ENCODE measurements at places on chromosomes 2 and 18.

GRCh38 chr2:77602771-77603170, 80.6 kb upstream of the LRRTM4 start:
- DNase-seq = no peak

GRCh38 chr2:220153118-220153517, 525.7 kb downstream of the SLC4A3 start:
- no peak for DNase-seq

DNA sequence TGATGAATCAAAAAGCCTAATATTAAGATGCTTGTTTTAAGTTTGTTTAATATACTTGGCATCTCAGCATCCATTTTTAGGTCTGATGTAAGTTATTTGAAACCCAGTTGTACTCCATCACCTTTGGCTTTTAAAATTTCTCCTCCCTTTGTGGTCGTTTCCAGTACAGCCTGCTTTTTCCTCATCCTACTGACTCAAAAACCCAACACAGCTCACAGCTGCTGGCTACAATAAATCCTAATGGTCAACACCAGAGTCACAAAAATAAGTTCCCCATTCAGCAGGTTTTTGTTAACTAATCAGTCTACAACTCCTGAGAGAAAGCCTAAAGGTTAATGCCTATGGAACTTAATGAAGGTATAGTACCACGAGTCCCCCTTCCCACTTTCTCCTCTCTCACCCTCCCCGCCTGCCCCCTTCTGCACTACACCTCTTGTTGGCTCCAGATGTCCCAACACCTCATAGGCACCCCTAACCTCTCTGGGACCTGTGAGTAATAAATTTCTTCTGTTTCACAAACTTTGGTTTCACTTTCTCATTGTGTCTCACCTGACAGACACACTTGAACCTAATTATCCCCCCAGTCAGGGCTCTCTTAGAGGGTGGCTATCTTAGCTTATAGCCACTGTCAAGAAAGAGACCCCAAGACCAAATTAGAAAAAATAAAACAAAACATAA, 148.6 kb downstream of the GALNT1 start:
- no peak for DNase-seq

DNA sequence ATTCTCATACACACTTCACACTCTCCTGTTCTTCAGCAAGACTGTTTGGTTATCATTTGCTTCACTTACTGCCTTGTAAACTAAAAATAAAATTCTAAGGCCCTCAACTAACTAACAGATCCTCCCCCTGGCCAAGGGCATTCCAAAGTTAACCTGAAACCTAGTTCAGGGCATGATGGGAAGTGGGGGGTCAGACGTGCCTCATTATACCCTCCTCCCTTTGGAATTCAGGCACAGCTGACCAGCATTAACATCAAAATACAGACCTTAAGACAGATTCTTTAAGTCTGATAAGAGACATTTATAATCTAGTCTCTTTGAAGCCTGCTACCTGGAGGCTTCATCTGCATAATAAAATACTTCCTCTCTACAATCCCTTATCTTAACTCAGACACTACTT, 221.0 kb downstream of the NOL4 start:
- no peak for DNase-seq

- no peak for DNase-seq
These were observed 464.1 kb downstream of the TGIF1 start for GRCh38 chr18:3914109-3914508.

DNA sequence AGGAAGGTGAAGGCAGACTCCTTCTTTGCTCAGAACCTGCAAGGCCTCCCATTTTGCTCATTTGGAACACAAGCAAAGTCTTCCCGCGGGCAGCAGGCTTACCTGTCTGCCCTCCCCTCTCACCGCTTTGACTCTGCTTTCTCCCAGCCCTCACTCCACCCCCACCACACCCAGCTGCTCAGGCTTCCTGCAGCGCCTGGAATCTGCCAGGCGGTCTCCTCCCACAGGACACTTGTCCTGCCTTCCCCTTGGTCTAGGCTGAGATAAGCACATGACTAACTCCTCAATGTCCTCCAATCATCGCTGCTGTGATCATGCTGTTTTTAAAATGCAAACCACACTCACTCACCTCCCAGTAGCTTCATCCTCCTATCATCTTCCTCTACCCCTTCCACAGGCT, 430.0 kb downstream of the ZNF516 start:
- no peak for DNase-seq

DNA sequence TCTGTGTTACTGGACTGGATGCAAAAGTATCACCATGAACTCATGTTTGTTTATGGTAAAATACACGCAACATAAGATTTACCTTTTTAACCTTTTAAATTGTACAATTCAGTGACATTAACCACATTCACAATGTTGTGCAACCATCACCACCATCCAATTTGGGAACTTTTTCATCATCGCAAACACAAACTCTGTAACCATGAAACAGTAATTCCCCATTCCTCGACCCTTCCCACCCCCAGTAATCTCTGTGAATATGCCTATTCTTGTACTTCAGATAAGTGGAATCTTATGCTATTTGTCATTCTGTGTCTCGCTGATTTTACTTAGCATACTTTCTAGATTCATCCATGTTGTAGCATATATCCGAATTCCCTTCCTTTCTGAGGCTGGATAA, 31.1 kb upstream of the EPAS1 start:
- DNase-seq = no peak

GRCh38 chr2:26290001-26290400, 45.3 kb downstream of the HADHB start:
- no peak for DNase-seq

DNA sequence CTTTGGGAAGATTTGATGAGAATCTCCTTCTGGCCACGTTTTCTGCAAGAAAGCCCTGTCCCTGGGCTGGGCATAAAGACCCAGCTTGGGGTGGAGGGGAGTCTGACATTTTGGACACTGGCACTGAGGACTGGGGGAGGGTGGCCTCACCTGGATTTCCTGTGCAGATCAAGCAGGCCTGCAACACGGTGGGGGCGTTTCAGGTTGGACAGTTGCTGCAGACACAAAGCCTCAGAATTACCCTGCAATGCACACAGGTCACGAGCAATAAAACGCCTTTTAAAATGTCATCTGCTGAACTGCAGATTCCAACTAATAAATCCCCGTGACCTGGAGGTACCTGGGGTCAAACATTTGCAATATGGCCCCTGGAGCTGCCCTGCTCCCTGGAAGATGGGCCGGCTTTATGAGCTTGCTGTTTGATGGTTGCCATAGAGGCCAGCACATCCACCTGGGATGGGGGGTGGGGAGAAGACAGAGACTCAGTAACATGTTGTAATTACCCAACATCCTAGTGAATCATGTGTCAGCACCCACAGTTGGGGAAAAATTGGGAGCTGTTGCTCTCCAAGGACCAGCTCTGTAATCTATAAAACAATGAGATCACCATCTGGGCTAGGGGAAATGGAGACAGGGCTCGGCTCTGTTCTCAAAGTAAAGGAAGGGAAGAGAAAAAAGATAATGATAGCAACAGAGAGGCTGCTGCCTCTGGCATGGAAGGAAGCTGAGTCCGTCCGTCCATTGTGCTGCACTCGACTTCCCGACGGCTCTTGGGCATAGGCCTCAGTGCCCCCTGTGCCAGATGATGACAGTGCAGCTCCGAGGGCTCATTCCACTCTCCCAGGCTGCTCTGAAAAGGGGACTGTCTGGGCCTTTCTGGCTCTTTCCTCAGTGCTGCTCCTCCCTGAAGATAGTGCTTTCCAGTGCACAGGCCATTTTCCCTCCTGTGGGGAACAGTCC, 340.3 kb downstream of the CYRIA start:
- DNase-seq = no peak

- DNase-seq = no peak
These were observed 62.7 kb upstream of the GATA6 start for GRCh38 chr18:22106536-22107292.

- no peak for DNase-seq
These were observed 86.3 kb downstream of the SPIRE1 start for GRCh38 chr18:12571630-12572029.

DNA sequence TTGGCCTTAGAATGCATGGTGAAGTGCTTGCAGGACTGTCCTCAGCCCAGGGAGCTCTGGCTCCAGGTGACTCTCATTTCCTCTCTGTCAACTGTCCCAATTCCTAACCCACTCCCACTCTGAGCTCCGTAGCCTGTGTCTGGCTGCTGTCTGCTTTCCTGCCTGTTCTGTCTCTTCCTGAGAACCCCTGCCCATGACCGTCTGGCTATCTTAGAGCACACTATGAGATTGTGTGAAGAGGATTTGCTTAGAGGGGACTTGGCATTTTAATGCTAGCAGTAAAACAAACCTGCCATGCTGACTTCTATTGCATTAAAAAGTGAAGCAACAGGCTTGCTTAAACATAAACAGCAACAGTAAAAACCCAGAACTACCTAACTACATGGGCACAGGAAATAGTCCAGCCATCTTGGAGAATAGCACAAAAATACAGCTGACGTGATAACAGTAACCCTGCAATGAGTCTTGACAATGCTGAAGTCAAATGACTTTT, 234.7 kb downstream of the PRKCE start:
- no peak for DNase-seq

GRCh38 chr18:6557057-6557769, 142.5 kb upstream of the L3MBTL4 start:
- DNase-seq = no peak

DNA sequence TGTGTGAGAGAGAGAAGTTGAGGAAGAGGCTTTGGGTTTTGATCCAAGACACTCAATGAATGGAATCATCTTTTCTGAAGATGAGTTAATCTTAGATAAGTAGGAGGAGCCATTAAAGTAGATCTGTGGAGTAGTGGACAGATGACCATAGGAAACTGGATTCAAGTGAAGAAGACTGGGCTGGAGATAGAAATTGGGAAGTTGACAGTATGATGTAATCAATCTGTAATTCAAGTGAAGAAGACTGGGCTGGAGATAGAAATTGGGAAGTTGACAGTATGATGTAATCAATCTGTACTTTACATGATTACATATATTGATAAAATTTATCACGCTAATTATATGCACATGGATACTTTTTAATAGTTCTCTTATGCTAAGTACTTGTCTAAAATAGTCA, 92.8 kb downstream of the PHLPP1 start:
- no peak for DNase-seq

- DNase-seq = no peak
These were observed 41.2 kb upstream of the GORASP2 start for GRCh38 chr2:170887896-170888295.

DNA sequence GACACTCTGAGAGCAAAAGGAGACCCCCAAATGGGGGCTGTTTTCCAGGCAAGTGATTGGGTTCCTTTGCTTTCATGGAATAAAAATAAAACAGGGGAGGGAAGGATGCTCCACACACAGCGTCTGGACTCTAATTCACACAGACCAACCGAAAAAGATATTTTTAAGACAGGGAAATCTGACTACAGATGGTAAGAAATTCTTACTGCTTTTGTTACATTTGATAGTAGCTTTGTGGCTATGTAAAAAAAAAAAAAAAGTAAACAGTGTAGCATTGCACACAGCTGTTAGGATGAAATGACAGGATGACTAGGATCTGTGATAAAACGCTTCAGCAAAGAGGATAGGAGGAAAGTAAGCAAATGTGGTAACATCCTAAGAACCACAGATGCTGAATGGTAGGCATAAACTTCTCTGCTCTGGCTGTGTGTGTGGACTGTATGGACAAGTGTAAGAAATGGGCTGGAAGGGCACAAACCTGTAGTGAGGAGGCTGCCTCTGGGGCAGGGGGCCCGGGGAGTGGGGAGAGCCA, 207.6 kb downstream of the ANAPC1 start:
- no peak for DNase-seq

DNA sequence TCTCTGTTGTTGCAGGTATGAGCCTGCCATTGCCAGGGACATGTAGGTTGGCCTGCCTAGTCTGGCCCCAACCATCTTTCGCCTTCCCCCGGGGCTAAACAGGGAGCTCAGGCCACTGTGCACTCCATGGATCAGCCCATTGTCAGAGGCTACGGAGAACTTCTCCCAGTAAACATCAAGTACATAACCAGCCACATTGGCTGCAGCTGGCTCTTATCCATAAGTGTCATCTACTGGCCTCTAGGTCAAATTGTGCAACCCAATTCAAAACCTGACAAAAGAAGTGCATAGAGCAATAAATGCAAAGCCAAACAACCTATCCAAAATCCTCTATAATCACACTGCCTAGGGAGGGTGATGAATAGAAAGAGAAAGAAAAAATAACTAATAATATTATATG, 418.1 kb upstream of the DCC start:
- no peak for DNase-seq

DNA sequence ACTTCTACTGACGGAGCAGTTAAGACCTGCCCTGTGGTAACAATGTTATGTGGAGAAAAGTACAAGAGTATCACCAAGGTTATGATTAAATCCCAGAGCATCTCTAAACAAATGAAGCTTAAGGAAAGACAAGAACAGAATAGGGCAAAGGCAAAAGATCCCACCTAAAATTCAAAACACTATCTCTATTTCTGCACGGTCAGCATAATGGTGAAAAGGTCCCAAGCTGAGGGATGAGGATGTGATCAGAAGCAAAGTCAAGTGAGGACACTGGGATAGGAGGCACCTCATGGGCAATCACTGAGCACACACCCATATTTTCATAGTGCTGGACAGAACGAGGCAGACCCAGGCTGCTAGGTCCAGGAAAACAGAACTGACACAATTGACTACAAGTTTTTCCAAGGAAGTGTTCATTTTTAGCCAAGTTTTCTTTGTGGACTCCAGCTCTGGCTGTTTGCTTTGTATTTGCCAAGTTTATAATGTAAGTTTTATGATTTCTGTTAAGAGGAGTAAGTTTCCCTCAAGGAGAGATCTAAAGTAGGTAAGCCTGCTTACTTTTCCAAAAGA, 77.8 kb downstream of the NCKAP5 start:
- no peak for DNase-seq

Measured in stimulated activated CD4-positive, alpha-beta T cell treated with anti-CD3 and anti-CD28 coated beads, TNF-alpha, amount 100 ng/mL, for 24 hours (primary cell).